ENCODE measurements at places on chromosomes 1 and 21.
A peak's percentile ranks its signal among the peaks of the same experiment; 100 is the strongest.

GRCh38 chr1:245485996-245486395 is 331.2 kb downstream of the KIF26B start:
- no peak for DNase-seq

GRCh38 chr21:27047283-27047657 is 80.4 kb upstream of the ADAMTS5 start:
- no peak for DNase-seq

DNA sequence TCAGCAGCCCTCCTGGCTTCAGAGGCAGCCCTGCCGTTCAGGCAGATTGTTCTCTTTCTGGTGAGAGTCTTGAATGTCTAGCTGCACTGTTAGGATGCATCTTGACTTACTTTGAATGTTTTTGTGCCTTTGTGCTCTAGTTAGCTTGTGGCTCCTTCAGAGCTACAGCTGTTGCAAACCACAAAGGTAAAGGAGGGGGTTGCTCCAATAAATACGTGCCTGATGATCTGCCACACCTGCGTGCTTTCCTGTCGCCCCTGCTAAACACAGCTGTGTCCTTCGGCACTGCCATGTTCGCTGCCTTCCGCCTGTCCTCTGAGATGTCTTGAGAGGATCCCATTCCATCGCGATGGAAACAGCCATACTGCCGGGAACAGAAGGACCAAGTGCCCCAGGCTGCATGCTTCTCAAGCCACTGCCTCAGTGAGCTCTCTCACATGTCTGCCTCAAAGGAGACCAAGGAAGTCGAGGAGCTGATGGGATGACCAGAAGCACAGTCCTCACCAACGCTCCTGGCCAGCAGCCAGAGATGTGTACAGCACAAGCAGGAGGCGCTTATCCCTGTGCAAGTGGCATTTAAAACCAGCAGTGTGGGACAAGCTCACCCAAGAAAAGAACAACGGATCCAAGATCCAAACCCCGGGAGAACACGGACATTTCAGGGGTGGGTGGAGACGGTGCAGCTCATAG is 12.0 kb upstream of the SMIM12 start:
- no peak for DNase-seq

GRCh38 chr1:220093361-220094015 is 444 bp upstream of the IARS2 start:
- no peak for DNase-seq

- DNase-seq: no peak
Measured at GRCh38 chr1:231266811-231267322, 25.9 kb downstream of the GNPAT start.

DNA sequence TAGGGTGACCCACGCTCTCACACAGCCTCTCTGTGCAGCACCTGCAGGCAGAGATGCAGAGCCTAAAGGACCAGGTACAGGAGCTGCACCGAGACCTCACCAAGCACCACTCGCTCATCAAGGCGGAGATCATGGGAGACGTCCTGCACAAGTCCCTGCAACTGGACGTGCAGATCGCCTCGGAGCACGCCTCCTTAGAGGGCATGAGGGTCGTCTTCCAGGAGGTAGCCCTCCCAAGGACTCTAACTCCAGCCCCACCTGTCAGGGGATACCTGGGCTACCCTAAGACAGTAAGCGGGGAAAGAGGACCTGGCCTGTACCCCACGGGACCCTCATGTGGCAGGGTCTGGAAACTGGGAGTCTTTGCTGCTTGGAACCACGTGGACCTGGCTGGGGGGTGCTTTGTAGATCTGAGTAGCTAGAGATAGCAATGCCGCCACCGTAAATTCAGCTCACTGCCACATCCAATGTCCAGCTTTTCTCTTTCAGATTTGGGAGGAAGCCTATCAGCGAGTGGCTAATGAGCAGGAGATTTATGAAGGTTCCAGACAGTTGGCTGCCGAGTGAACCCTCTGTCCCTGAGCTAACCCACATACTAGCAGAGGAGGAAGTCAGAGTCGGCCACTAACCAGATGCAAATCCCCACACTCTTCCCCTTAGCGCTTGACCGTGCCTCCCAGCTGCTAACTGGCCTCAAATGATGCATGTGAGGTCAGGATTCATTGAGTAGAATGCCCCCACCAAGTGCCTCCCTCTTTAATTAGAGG is 6.5 kb downstream of the RNF207 start:
- no peak for DNase-seq

DNA sequence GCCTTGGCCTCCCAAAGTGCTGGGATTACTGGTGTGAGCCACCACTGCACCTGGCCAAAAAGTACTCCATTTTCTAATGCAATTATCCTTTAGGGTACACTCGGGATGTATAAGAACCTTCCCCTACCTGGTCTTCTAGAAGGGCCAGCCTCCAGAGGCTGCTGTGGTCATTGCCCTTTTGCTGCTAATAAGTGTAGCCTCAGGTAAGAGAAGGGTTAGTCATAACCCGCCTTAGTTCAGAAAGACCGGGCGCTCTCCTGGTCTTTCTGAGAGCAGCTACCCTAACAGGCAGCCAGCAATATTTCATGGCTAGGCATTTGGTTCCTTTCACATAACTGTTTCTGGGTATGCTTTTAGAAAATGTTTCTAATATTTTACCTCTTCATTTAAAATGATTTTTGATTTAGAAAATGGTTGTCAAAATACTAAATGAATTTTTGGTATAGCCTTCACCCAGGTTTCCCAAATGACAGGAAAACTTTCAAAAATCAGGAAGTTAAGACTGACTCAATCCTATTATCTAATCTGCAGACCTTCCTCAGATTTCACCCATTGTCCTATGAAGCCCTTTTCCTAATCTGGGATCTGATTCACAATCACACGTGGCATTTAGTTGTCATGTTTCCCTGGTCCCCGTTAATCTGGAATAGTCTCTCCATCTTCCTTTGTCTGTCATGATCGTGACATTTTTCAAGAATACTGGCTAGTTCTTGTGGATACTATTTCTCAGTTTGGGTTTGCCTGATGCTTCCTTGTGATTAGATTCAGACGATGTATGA is 479.0 kb downstream of the SIPA1L2 start:
- no peak for DNase-seq

- no peak for DNase-seq
Measured at GRCh38 chr1:22114083-22115012, 28.5 kb downstream of the WNT4 start.

DNA sequence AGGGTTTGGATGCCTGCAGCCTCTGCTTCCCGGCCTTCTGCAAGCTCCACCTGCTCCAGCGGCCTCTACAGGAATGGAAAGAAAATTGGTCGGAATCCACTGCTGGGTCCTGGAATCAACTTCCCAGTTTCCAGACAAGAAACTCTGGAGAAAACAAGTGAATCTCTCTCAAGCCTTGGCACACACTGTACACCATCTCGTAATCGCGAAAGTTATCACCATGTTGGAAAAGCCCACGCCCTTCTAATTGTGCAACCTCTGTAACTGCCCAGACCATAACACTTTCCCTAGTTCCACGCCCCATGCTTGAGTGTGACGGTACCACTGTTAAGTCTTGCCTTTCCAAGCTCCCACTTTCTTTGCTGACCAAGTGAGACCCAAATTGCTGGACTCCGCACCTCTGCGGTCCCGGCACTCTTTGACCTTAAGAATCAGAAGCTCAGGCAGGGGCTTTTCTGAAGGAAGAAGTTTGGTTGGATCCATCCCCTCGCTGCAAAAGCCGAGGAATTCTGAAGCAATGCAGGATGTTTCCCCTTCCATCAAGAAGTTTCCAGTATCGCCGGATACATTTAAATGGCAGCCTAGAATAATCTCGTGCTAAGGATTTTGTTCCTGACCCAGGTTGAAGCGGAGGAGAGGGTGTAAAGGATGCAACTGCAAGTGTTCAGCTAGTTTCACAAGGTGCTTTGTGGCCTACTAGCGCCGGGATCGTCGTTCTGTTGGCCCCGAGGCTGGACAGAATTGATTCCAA is 6.2 kb downstream of the NR5A2 start:
- DNase-seq: no peak

- DNase-seq: no peak
Measured at GRCh38 chr1:229411434-229412055, 22.3 kb downstream of the ACTA1 start.

DNA sequence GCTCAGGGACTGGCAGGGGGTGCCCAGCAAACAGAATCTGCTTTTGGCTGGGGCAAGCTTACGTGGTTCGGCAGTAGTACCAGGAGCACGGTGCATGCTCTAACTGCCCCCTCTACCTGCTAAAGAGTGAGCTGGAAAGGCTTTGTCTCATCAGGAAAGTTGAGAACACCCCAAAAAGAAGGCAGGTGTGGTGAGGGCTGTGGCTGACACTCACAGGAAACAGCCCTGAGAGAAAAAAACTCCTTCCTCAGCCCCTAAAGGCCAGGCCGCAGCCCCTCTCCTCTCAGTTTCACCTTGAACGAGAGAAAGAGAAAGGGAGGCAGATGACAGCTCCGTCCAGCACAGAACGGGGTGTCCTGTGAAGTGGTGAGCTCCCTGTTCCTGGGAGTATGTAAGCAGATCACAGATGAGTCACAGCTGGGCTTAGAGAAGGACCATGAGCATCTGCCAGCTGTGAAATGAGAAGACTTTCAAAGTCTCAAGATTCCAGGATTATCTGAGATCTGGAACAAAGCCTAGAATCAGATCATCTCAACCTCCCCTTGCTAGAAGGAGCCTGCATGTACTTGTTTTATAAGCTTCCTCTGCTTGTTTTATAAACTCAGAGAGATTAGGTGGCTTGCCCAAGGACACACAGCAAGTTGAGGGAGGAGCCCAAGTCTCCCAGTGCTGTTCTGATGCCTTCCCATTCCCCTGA is 13.4 kb downstream of the LAPTM5 start:
- peak; percentile 75 for DNase-seq

DNA sequence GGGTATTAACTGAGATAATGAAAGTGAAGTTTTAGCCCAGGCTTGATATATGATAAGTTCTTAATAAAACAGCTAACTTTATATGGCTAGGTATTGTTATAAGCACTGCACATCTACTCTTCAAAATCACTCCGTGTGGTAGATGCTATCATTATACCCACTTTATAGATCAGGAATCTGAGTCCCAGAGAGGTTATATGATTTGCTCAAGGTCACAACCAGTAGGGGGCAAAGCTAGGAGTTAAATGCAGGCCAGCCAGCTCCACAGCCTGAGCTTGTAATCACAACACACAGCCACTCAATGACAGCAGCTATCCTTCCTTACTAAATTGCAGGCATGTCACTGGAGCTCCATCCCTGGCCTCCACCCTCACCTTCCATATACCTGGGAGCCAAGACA is 115.8 kb downstream of the CAPN8 start:
- DNase-seq: no peak

- no peak for DNase-seq
Measured at GRCh38 chr1:162218546-162218945, 149.1 kb downstream of the NOS1AP start.

GRCh38 chr1:180502361-180503279 is at the start of gene ACBD6:
ACBD6 (minus strand) TSS chr1:180502577; CDS start chr1:180502266, 311 bp downstream.
- peak; percentile 92 for DNase-seq

- DNase-seq: no peak
Measured at GRCh38 chr1:90339811-90340210, 344.9 kb downstream of the ZNF326 start.

- no peak for DNase-seq
Measured at GRCh38 chr21:45534636-45535331, 7.5 kb downstream of the SLC19A1 start.

DNA sequence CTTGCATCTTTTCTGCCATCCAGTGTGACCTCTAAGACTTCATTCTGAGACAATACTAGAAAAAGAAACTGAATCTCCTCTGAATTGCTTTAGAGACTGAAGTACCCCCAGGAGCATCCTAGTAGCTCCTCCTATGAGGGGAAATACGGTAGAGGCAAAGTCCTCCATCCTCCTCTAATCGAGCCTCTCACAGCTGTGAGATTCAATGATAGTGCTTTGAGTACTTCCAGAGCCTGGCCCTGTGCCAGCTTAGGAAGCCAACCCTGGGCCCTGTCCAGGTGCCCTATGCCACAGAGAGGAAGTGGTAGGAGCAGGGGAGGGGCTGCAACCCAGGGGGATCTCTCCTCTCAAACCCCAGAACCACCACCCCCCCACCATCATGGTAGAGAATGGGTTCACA is 10.7 kb downstream of the RORC start:
- peak; percentile 56 for DNase-seq

DNA sequence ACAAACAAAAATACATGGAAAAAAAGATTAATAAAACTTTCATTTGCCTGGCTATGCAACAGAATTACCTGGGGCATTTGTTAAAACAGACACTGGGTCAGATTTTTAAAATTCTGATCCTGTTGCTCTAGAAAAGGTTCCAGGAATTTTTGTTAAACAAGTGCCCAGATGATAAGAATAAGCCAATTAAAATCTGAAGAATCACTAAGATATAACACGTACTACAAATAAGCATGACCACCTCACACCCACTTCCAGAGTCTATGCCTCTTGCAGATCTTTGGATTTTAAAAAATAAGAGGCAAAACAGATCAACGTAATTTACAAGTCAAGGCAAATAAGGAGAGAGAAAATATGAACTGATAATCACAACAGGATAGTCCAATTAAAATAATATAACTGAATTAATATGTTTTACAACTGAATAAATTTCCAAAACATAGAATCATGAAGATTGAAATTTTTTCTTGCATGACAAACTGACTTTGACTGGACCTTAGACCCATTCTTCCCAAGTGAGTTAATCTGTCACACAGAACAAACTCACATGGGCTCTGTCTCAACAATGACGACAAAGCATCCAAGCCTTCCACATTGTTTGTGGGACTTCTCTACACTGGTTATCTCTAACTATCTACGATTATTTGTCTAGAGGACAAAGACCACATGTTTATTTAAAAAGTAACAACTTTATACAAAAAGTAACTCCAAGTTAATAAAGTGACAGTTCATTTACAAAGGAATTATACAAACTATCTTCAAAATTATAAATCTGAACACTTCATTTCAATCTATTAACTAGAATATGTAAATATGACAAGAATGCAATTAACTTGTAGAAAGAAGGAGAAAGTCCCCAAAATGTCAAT is 56.9 kb downstream of the COP1 start:
- no peak for DNase-seq

DNA sequence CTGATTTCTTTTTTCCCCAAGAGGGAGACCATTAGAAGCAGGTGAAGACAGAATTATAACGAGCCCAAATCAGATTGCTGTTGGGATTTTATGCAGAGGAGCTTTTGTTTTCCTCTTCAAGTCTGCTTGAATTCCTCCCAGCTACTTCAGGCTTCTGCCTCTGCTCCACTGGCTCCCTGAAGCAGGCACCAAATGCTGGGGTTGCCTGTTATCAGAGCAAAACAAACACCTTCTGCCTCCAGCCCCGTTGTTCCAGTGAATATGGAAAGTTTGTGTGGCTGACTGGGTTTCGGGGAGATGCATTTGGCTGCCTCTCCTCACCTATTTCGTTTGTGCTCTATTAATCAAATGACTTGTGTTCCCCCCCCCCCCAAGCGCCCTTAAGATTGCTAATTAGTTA is 209.2 kb downstream of the URB2 start:
- no peak for DNase-seq

- peak; percentile 46 for DNase-seq
Measured at GRCh38 chr1:26789931-26790330, 2.2 kb downstream of the PIGV start.

GRCh38 chr1:201111672-201112071 is 554 bp downstream of the CACNA1S start:
- DNase-seq: no peak

GRCh38 chr1:59718989-59719360 is 95.8 kb upstream of the HOOK1 start:
- no peak for DNase-seq
